ENCODE measurements at places on chromosomes 2 and 18.

DNA sequence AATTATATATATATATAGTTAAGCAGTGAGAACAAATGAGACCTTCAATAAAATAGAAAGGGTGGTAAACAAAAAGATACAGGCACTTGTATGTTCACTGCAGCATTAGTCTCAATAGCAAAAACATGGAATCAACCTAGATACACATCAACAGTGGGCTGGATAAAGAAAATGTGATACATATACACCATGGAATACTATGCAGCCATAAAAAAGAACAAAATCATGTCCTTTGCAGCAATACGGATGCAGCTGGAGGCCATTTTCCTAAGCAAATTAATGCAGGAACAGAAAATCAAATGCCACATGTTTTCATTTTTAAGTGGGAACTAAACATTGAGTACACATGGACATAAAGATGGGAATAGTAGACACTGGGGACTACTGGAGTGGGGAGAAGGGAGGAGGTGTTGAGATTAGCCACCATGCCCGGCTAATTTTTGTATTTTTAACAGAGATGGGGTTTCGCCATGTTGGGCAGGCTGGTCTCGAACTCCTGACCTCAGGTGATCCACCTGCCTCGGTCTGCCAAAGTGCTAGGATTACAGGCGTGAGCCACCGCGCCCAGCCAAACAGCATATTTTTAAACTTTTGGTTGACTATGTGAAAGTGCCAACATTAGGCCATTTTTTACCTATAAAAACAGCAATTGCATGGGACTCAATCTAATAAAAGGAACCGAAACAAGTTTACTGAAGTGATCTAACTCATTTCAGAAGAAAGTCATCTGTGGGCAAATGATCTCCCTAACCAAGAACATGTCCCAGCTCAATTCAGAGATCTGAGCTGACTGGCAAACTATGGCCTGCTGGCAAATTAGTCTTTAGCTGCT is 23.7 kb downstream of the ICA1L start:
- no peak overlapping the region for H3K27ac ChIP-seq
- H3K4me1 ChIP-seq, result no peaks in the 10 kb centered on the region
- no peak for DNase-seq
- H3K4me3 ChIP-seq, result no peak overlapping the region

- no peak overlapping the region for H3K27ac ChIP-seq
- H3K36me3 ChIP-seq, result peaks cover 8% of the 10 kb centered on the region
- no peaks in the 10 kb centered on the region for H3K4me1 ChIP-seq
- DNase-seq, result no peak
- no peak overlapping the region for H3K4me3 ChIP-seq
- H3K27me3 ChIP-seq, result no peaks in the 10 kb centered on the region
Observed at GRCh38 chr18:58362027-58362575, 266.8 kb downstream of the ALPK2 start.

GRCh38 chr2:33268246-33268831 is 208.1 kb upstream of the RASGRP3 start:
- no peaks in the 10 kb centered on the region for H3K4me1 ChIP-seq
- no peak overlapping the region for H3K4me3 ChIP-seq
- no peaks in the 10 kb centered on the region for H3K27me3 ChIP-seq

DNA sequence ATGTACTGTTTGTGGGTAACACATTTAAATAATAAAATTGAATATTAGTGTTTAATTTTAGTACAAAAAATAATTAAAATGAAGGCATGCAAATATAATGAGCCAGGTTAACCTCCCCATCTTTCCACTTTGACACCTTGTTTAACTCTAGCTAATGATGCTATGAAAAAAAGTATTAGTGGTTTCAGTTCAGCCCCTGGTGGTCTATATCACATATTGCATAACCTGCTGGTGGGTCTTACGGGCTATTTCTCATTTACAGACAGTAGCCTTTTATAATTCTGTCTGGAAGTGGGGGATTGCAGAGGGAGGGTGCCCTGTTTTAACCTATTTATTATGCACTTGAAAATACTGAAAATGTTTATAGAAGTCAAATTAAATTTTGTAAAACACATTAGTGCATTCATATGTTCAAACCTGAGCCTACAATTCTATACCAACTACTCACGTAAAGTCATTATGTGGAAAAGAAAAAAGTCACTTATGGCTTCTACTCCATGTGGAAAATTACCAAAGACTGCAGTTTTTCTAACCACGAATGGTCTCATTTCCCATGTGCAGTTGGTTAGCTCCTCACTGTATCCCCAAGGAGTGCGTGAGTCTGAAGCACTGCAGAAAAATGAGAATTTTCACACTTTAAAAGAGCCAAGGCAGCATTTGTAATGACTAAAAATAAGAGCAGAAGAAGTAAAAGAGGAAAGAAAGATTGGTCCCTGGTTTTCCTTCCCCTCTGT is 381.0 kb downstream of the MTX2 start:
- no peaks in the 10 kb centered on the region for H3K27me3 ChIP-seq
- no peak overlapping the region for H3K27ac ChIP-seq
- H3K4me1 ChIP-seq, result peaks cover 14% of the 10 kb centered on the region

DNA sequence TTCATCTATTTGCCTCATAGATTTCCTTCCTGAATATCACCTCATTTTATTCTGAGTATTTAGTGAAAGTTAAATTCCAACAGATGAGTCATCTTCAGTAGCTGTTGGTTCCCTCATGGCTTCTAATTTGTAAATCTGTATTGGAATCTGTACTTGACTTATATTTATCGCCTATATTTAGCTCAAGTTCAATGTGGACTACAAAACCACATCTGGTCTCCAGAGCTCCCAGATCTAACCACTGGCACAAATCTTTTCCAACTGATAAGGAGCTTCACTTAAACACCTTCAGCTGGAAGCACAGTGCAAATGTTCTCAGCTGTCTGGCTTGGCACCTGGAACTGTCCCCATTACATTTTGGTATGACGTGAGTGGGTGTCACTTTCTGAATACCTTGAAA is 82.8 kb upstream of the DSEL start:
- H3K4me1 ChIP-seq, result no peaks in the 10 kb centered on the region
- no peaks in the 10 kb centered on the region for H3K27me3 ChIP-seq
- peaks cover 25% of the 10 kb centered on the region for H3K36me3 ChIP-seq
- no peak overlapping the region for H3K27ac ChIP-seq

Data from H9 (cell line).